CD4-positive, alpha-beta T cell treated with Interferon gamma for 1 hour (primary cell): ENCODE measurements at places on chromosomes 13 and 19.

- no peak for DNase-seq
These were observed 161.5 kb downstream of the KATNAL1 start for GRCh38 chr13:30145709-30146367.

- DNase-seq, result peak; percentile 54
These were observed 703 bp downstream of the KLF16 start for GRCh38 chr19:1862424-1863327.

DNA sequence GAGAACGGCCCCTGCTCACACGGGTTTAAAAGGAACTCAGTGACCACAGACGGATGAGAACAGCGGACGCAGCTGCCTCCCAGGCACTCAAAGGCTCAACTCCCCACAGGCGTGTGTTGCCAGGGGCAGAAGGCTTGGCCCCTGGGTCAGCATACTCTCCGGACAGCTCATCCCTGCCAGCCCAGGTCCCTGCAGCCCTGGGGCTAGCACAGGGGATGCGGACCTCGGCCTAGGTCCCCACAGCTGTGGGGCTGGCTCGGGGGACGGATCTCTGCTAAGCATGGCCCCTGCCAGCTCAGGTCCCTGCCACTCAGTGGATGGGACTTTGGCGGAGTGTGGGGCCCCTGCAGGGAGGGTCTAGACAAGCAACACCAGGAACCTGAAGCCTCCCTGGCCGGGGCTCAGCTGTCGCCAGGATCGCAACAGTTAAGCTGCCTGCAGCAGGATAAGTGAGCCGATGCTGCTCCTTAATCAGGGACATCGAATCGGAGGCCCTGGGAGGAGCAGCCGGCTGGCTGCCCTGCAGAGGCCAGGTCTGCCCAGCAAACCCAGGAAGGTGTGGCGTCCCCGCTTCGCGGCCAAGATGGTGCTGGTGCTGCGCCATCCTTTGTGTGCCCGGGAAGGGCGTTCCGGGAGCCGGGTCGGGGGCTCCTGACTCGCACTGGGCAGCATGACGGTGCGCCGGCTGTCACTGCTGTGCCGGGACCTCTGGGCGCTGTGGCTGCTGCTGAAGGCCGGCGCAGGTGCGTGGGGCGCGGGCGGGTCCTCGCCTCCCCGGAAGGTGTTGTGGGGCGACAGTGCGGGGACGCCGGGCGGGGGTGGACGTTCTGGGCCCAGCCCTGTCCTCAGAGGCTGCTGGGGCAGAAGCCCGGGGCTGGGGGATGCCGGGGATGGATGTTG is 32.5 kb downstream of the MCF2L start:
- no peak for DNase-seq

GRCh38 chr13:52899206-52899605 is 50.8 kb upstream of the PCDH8 start:
- no peak for DNase-seq

GRCh38 chr13:111556496-111556895 is 236.1 kb downstream of the TEX29 start:
- no peak for DNase-seq

DNA sequence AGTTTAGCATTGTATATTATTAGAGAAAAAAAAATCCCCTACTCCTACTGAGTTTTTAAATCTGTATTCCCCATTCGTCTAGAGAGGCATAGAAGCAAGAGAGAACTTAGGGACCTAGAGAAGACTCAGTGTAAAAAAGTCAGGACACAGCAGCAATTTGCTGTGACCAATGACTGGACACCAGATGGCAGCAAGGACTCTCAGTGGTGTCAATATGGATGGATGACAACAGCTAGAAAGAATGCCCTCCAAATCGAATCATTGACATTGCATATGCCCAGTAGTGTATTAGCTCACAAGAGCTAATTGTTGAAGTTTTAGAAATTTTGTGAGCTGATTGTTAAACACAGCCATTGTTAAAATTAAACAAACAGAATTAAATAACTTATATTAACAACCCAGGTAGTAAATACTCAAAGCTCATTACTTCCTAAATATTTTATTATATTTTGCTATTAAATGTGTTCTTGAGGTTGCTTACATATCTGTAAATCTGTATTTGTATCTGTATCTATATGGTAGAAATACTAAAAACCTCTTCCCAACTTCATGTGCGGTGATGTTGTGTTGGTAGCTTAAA is 43.9 kb downstream of the SIAH3 start:
- no peak for DNase-seq
